Activated naive CD8-positive, alpha-beta T cell treated with anti-CD3 and anti-CD28 coated beads for 36 hours (primary cell): ENCODE measurements at places on chromosomes 16 and 17. TPM values are rescaled to one million over a fixed set of nuclear protein-coding genes. Genes with fewer than 3 reads are reported as not detected.

- DNase-seq, result no peak
Measured at GRCh38 chr16:49632795-49633184, 223.1 kb downstream of the ZNF423 start.

The FBXW10 gene
- not detected for total RNA-seq

The NOS2 gene
- 0.10 TPM for total RNA-seq

DNA sequence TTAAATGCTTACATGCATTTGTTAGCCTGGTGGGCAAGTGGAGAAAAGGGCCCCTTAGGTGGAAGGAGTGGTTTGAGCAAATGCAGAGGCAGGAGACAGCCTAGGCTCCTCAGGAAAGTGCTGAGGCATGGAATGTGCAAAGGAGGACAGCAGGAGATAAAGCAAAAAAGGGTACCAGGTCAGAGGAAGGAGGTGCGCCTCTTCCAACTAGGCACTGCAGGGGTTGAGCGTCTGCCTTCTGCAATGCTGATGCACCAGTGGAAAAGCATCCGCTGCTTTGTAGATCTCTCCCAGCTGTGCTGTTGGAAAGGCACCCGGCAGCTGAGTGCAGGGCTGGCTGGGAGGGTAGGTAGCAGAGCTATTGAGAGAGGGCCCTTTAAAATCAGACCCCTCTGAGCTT, 287.0 kb upstream of the XYLT1 start:
- no peak for DNase-seq

DNA sequence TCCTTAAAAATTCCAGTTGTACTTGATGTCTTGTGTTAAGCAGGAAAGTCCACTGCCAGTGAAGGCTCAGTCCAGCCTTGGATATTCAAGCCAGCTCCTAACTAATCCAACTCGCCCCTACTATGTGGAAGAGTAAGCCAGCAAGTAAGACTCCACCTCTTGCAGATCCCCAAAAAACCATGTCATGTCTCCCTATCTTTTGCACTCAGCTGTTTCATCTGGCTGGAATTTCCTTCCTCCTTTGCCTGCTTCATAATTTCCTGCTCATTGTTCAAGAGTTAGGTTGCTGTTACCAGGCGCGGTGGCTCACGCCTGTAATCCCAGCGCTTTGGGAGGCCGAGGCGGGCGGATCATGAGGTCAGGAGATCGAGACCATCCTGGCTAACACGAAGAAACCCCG, 37.8 kb downstream of the RBBP6 start:
- no peak for DNase-seq

The PSMD7 gene
- total RNA-seq, result 135 TPM
